ENCODE measurements at places on chromosomes 2 and 18.

DNA sequence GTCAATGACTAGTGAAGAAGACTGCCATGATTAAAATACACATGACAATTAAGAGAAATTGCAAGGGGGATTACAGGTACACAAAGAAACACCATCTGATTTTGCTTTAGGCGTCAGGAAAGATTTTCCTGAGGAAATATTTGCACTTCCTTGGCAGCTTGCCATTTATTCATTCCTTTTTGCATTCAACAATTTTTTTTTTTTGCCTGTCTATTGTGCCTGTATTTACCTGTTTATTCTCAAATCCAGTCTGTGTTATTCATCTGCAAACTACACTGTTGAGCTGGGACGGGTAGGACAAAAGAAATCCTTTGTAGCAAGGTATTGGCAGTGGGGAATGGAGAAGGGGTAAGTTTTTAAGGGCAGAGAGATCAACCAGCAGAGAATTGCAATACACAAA, 31.8 kb downstream of the SMAD2 start:
- ATAC-seq, result no peak

DNA sequence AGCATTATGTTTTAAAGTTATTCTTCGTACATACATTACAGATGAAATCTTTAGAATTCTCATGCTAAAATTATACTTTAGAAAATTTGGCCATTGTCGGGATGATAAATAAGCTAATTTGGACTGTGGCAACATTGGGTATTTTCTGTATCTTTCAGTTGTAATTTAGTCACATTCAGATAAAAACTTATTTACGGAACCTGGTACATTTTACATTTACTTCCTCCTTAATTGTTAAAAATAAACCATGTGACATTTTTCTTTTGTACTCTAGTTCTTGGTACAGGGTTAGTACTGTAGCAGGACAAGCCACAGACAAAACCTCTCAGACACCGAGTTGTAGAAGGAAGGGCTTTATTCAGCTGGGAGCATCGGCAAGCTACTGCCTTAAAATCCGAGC, 4.2 kb downstream of the CNDP2 start:
- ATAC-seq, result no peak

DNA sequence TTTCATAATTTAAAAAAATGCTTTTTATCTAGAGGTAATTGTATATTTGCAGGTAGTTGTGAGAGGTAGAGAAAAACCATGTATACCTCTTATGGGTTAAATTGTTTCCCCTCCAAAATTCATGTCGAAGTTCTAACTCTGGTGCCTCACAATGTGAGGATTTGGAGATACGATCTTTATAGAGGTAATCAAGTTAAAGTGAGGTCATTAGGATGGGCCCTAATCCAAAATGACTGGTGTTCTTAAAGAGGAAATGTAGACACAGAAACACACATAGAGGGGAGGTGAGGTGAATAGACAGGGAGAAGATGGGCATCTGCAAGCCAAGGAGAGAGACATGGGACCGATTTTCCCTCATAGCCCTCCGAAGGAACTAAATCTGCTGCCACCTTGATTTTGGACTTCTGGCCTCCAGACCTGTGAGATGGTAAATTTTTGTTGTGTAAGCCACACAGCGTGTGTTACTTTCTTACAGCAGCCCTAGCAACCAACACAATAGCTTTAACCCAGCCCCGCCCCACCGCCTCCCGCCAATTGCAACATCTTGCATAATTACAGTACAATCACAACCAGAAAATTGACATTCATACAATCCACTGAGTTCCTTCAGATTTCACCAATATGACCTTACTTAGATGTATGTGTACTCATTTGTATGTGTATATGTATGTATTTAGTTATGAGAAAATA, 208.9 kb downstream of the MIB1 start:
- ATAC-seq, result no peak

GRCh38 chr18:10121028-10121427, 207.2 kb downstream of the VAPA start:
- ATAC-seq, result no peak

DNA sequence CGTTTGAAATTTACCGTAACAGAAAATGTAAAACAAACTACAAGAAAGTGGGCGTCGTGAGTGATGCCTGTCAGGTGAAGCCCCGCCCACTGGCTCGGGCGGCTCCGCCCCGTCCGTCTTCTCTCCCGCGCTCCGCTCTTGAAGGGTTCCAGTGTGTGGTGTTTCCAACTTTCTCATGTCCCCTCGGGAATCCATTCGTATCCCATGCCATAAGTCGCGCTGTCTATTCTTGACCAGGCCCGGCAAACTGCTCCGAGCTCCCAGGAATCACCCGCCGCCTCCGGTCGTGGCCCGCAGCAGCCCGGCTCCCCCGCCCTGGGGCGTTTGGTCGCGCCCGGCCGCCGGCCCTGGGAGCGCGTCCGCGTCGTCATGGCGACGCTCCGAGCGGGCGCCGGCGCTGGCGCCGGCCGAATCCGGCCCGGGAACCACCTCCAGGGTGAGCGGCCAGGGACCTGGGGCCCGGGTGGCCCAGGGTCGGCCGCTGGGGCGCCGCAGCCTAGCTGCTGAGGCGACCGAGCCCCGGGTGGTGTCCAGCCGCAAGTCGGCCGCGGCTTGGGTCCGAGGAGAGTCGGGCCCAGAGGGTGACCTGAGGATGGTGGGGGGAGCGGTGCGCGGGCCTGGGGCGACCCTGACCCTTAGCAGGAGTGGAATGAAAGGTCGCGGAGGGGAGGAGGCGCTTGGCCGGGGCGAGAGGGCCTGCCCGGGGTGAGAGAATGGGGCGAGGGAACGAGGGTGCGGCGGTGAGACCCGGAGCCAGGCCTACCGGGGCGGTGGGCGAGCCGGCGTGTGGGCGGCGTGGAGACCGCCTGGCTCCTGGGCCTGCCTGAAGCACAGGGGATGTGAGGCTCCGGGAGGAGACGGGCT, at the start of gene CFAP221:
TSS of gene CFAP221 (plus strand) at position 375 of the 864 bp plus-strand sequence. CDS start 1,683 bp downstream, outside the sequence.
- ATAC-seq, result peak; percentile 63

DNA sequence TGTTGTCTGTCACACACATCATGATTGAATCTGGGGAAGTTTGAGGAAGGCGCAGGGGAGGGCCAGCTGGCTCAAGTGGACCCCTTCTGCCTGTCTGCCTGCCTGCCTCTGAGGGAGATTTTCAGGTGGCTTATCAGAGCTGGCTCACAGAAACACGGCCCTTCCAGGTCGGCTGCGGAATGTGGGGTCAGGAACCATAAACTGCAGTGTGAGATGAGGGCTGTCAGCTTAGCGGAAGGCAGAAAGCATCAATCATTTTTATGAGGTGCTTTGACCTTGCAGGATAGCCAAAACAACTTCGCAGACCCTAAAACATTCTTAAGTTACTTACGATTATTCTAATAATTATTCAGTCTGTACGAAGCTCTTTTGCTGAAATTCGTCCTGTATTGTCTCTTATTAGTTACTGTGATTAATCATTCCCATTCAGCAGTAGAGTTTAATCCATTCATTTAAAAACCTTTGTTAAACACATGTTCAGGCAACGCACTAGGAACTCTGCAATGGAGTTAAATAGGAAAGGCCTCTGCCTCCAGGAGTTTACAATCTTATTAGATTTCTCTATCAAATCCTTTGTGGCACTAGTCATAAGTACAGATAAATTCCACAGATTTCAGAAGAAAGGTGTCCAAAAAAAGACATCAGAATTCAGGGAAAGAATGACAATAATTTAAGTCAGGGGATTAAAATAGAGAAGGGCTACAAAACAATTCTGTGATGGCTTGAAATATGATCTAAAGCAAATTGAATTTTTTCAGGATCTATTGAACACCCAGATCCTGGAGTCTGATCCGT, 371.6 kb downstream of the HRH4 start:
- no peak for ATAC-seq

DNA sequence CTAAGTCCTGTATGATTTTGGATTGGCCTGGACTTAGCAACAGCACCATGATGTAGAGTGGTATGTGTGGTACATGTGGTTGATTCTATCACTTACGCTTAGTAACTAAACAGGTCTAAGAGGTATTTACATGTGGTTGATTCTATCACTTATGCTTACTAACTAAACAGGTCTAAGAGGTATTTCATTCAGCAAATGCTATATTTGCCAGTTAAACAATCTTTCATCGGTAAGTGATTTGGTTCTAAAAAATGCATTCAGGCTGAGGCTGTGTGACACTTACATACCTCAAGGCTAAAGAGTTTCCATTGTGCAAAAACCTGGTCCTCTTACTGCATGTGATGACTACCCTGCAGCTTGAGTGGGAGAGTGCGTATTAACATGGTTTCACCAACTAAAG, 13.1 kb downstream of the EIF4E2 start:
- ATAC-seq, result no peak

DNA sequence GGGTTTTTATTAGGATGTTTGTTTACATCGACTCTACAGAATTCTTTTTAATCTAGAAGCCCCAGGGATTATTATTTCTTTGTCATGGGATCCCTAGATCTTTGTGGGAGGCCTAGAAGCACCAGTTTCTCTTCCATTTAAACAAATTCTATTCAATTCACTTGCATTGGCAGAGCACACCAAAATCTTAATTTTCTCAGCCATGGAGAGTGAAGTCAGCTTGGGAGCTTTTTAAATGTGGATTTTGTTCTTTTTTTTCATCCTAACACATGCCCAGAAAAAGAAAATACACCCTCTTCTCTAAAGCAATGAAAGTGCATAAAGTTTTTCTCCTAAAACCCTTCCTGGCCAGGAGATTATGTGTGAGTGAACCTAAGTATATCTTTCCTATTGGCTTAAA, 38.5 kb downstream of the CDCA7 start:
- no peak for ATAC-seq

DNA sequence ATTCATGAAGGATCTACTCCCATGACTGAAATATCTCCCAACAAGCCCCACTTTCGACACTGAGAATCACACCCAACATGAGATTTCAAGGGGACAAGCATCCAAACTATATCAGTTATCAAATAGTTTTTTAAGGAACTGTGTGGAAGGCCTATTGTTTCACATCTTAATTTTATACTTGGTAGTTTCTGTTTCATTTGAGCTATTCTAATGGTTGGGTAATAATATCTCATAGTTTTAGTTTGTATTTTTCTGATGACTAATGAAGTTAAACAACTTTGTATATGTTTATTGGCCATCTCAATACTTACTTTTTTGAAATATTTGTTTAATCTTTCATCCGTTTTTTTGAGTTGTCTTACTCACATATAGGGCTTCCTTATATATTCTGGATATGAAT, 135.0 kb downstream of the SCG2 start:
- ATAC-seq, result no peak

DNA sequence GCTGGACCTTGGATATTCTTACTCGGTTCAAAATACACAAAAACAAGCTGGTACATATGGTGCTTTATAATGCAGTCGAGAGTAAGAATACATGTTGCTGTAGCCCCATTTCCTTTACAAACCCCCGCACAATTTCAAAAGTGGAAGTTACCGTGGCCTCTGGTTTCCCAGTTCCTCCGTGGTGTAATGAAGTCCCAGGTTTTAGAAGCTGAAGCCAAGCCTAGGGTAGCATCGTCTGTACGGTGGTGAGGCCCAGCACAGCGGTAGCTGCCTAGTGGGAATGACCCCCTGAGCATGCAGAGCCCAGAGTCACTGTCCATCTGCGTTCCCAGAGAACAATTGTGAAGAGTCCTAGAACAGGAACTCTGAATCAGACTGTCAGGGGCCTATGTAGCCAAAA, 171.8 kb downstream of the ASXL3 start:
- no peak for ATAC-seq

- ATAC-seq, result no peak
Measured at GRCh38 chr2:99380376-99381010, 43.3 kb downstream of the EIF5B start.

DNA sequence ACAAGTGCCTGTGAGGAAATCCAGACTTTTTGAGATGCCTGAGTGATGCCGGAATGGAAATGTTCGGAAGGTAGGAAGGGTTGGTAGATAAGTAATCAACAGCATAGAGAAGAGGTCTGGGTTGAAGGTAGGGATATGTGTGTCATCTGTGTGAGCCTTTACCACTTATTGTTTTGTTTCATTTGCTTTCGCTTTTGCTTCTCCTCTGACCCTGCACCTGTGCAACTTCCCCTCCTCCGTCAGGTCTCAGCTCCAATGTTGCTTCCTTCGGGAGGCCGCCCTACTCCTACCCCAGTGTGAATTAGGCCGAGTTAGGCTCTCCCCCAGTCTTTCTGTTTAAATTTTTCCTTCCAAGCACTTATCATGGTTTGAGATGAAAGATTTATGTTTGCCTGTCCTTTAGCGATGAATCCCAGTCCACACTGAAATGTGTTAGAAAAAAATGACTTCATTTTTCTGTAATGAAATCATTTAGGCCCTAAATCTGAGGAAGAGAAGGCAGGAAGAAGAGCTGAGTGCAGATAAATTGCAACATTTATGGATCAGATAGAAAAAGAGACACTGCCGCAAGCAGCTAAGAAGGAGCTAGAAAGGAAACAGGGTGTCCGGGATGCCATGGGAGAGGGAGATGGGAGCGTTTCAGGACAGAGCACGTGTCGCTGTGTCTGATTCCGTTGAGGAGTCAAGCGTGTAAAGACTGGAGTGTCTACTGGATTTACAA, 139.6 kb upstream of the PELI1 start:
- ATAC-seq, result peak; percentile 92

DNA sequence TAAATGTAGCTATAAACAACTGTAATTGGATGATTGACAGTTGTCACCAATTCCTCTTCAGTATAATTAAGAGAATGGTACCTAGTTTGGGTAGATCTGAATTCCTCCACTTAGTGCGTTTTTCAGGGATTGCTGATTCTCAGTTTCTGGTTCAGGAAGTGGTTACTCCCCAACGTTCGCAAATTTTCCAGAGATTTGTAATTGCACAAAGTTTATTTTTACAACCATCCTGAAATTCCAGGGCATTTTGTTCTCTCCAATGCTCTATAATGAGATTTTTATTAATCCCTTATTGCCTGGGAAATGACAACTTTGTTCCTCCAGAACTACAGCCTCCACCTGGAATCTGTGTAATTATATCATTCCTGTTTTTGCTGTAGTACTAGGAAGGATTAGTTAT, 710.6 kb upstream of the ZEB2 start:
- ATAC-seq, result no peak

DNA sequence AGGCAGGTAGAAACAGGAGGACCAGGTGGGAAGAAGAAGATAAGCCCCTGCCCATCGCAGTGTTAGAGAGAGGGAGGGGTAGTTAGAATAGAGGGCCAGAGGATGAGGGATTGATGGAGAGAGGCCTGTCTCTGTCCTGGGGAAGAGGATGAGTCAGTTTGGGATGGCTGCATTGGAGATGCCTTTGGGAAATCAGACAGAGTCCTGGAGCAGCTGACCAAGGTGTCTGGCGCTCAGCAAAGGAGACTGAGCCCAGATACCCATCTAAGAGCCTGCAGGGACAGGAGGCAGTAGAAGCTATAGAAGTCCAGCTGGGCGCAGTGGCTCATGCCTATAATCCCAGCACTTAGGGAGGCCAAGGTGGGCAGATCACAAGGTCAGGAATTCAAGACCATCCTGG, 177.8 kb upstream of the HAAO start:
- no peak for ATAC-seq

GRCh38 chr2:132669908-132670495, at the start of gene LYPD1:
LYPD1 (minus strand) TSS chr2:132670205; CDS start chr2:132669932, 273 bp downstream.
- ATAC-seq, result no peak

- no peak for ATAC-seq
Measured at GRCh38 chr18:22275706-22276333, 106.4 kb downstream of the GATA6 start.

DNA sequence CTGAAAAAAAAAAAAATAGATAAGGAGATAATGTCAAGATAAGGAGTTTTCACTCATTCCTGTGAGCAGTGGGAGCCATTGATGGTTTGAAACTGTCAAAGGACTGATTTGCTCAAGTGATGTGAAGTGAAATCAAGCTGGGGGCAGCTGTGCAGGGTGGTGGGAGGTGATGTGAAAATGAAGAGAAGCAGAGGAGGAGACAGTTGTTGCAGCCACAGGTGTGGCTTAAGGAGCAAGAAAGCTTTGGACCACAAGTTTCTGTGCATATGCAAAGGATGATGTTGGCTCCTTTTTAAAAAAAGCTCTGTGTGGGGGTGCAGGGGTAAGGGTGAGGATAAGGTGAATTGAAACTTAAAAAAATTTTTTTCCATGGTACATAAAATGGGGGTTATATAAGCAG, 8.3 kb downstream of the EFR3B start:
- ATAC-seq, result no peak
